Fibroblast of lung (primary cell): ENCODE measurements at places on chromosomes 13 and 19. TPM values are rescaled to one million over a fixed set of nuclear protein-coding genes. Genes with fewer than 3 reads are reported as not detected.

DNA sequence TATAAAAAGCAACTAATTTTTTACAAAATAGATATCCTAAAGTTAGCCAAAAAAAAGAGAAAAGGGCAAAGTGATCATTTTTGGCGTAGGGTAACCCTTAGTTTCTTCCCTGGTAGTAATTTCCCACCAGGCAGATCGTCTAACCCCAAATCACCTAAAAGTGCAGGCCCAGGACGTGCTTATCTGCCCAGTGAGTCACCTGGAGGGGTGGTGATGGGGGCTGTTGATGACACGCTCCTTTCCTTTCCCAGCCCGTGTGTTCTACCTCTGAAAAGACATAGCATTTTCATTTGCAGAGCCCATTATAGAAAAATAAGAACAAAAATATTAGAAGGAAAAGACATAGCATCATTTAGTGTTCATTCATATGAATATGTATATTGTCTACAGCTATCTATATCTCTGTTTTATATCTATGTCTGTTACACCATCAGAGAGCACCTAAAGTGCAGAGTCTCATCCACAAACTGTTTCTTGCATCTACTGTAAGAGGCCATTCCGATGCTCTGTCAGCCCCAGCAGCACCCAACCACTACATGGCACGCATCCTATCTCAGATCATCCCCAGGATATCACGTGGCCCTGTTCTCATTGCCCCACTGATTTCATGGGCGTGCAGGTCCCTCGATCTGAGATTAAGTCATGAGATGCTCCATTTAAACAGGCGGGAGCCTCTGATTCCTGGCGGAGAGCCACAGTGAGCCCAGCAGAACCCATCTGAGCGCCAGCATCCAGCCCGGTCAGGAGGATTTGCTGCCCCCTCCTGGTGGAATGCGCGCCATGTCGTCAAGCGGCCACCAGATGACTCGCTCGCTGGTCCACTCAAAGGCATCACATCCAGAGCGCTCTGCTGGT, 8.5 kb upstream of the LILRB3 start:
- H3K27ac ChIP-seq, result no peak overlapping the region
- H3K36me3 ChIP-seq, result no peaks in the 10 kb centered on the region
- DNase-seq, result peak; percentile 81
- no peaks in the 10 kb centered on the region for H3K4me1 ChIP-seq
- no peak overlapping the region for H3K4me3 ChIP-seq

DNA sequence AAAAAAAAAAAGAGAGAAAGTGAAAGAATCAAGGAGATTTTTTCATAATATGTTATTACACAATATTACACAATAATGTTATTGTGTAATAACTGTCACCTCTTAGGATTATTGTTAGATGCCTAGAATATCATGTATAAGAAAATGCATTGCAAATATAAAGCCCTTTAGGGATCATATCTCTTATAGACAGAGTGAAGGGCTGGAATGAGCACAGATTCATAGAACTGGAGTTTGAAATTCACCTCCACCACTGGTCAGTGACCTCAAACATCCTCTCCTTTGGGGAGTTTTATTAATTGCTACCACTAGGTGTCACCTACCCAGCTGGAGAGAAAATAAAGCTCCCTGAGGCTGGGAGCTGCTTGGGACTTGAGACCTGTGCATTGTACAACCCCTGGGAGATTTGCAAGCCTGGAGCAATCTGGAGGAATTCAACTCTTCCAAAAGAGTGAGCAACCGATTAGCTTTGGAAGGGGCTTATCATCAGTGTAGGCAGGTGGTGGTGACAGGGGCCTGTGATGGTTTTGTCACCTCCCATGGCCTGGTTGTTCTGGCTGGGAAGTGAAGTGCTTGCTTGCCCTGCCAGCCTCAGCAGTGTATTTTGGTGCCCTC, 30.3 kb upstream of the FRY start:
- no peak overlapping the region for H3K4me3 ChIP-seq
- no peaks in the 10 kb centered on the region for H3K27me3 ChIP-seq
- no peak overlapping the region for H3K27ac ChIP-seq
- H3K4me1 ChIP-seq, result no peaks in the 10 kb centered on the region
- DNase-seq, result peak; percentile 54

Gene ZNF540
- polyA plus RNA-seq, result 0.35 and 0.44 TPM in 2 replicates

- H3K27me3 ChIP-seq, result no peaks in the 10 kb centered on the region
- H3K36me3 ChIP-seq, result no peaks in the 10 kb centered on the region
- no peak for DNase-seq
- H3K27ac ChIP-seq, result no peak overlapping the region
- no peak overlapping the region for H3K4me3 ChIP-seq
Measured at GRCh38 chr13:19181021-19181620, 503 bp downstream of the TUBA3C start.

Gene ZNF568
- 6.0 and 9.0 TPM in 2 replicates for polyA plus RNA-seq

GRCh38 chr13:91408971-91409370, 10.6 kb downstream of the GPC5 start:
- H3K27ac ChIP-seq, result no peak overlapping the region
- no peak overlapping the region for H3K4me3 ChIP-seq
- DNase-seq, result no peak
- H3K4me1 ChIP-seq, result no peaks in the 10 kb centered on the region
- H3K27me3 ChIP-seq, result no peaks in the 10 kb centered on the region
- no peaks in the 10 kb centered on the region for H3K36me3 ChIP-seq

DNA sequence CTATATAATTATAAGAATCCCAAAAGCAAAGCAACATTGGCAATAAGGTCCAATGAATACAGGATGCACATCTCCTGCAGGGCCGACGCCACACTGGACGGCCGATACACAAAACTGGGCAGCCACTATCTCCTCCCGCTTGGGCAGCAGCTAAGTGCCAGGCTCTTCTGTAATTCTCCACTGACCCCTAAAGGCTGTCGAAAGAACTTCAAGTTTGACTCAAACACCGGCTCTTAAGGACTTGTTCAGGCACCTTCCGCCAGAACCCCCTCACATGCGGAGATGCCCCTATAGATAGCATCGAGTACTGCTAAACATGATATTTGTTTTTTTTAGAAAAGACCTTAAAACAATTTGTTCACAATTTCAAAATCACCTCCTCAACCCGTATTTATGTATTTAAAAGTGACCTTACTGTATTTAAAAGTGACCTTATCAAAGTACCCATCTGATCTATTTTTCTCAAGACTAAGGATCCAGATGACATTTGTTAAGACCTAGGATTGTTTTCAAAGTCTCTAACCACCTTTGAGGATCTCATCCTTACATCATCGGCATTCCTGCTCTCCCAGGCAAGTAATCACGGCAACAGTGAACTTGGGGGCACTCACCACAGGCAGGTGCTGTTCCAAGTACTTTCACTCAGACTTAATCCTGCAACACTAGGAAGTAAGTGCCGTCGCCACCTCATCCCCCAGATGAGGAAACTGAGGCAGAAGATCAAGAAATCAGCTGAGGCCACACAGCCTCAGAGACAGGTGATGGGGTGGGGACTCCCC, 77.8 kb downstream of the TUBGCP3 start:
- no peak overlapping the region for H3K27ac ChIP-seq
- H3K4me3 ChIP-seq, result no peak overlapping the region
- no peaks in the 10 kb centered on the region for H3K4me1 ChIP-seq

DNA sequence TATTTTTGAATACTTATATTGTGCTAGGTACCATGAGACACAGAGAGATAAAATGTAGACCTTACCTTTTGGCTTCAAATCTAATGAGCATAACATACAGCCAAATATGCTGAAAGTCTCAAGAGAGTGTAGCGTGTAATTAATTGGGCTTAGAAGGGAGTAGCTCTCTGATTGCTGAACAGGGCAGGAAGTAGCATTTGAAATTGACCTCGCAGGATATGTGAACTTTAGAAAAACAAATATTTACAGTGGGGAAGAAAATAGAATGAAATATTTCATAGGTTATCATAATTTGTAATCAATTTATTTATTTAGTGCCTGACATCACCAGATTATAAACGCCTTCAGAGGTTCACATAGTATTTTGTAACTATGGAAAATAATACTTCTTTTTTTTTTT, 327.1 kb downstream of the RFC3 start:
- no peak overlapping the region for H3K27ac ChIP-seq
- no peak for DNase-seq
- H3K27me3 ChIP-seq, result no peaks in the 10 kb centered on the region
- no peak overlapping the region for H3K4me3 ChIP-seq
- no peaks in the 10 kb centered on the region for H3K4me1 ChIP-seq
- no peaks in the 10 kb centered on the region for H3K36me3 ChIP-seq

GRCh38 chr13:30843548-30843947, 62.5 kb upstream of the MEDAG start:
- peaks cover 4% of the 10 kb centered on the region for H3K4me1 ChIP-seq
- DNase-seq, result no peak
- H3K27me3 ChIP-seq, result no peaks in the 10 kb centered on the region
- H3K27ac ChIP-seq, result no peak overlapping the region
- H3K36me3 ChIP-seq, result no peaks in the 10 kb centered on the region

DNA sequence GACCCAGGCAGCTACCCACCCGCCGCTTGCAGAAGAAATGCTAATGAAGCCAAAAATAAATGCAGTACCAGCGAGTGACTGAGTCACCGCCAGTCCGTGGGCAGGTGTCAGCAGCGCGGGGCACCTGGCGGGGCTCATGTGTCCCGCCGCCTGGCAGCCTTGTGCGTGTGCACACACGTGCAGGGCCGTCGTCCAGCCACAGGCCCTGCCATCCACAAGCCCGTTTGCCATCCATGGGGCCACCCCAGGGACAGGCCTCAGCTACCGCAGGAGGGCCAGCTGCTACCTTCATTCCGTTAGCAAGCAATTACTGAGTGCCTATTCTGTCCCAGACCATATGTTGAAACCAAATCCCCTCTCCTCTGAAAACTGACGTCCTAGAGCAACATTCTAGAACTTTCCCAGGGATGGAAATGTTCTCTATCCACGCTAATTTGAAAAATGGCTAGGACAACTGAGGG, 20.5 kb downstream of the NCAN start:
- no peak for DNase-seq
- no peak overlapping the region for H3K4me3 ChIP-seq
- H3K4me1 ChIP-seq, result no peaks in the 10 kb centered on the region
- H3K27ac ChIP-seq, result no peak overlapping the region

Gene CCL25
- not detected in 2 replicates for polyA plus RNA-seq

GRCh38 chr13:77423296-77423695, 96.4 kb upstream of the MYCBP2 start:
- H3K4me1 ChIP-seq, result no peaks in the 10 kb centered on the region
- H3K27ac ChIP-seq, result no peak overlapping the region
- H3K27me3 ChIP-seq, result no peaks in the 10 kb centered on the region
- H3K4me3 ChIP-seq, result no peak overlapping the region

Gene SHISA7
- polyA plus RNA-seq, result not detected in 2 replicates

DNA sequence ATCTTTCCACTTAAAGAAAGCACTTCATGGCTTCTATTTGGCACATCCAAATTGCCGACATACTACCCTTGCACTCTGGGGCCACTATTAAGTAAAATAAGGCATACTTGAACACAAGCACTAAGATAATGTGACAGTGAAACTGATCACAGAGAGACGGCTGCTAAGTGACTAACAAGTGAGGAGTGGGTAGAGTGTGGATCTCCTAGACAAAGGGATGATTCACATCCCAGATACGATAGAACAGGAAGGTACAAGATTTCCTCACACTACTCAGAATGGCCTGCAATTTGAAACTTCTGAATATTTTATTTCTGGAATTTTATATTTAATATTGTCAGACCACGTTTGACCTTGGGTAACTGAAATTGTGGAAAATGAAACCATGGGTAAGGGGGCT, 1721.8 kb upstream of the SPRY2 start:
- no peak overlapping the region for H3K4me3 ChIP-seq
- H3K4me1 ChIP-seq, result no peaks in the 10 kb centered on the region
- peak; percentile 10 for DNase-seq

Gene KCNK6
- 4.0 and 48.1 TPM in 2 replicates for polyA plus RNA-seq

Gene GNA15
- not detected in 2 replicates for polyA plus RNA-seq

DNA sequence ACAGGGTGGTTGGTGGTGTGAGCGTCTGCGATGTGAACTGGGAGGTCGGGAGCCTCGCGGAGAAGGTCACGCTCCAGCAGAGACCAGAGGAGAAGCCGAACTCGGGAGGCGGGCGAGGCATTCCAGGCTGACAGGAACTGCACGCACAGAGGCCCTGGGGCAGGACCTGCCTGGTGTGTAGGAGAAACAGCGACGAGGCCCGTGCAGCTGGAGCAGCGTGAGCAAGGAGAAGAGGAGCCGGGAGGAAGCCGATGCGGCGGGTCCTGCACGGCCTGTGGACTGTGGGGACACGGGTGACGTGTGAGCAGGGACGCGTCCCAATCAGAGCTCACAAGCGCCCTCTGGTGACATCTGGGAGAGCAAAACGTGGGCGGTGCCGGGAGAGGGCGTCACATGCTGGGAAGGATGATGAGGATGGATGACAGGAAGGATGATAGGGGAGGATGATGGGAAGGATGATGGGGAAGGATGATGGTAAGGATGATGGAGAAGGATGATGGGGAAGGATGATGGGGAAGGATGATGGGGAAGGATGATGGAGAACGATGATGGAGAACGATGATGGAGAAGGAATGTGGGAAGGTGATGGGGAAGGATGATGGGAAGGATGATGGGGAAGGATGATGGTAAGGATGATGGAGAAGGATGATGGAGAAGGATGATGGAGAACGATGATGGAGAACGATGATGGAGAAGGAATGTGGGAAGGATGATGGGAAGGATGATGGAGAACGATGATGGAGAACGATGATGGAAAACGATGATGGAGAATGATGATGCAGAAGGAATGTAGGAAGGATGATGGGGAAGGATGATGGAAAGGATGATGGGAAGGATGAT, 16.1 kb upstream of the MADCAM1 start:
- DNase-seq, result peak; percentile 42
- no peak overlapping the region for H3K27ac ChIP-seq
- H3K4me1 ChIP-seq, result no peaks in the 10 kb centered on the region

GRCh38 chr13:44747179-44747578, 171.0 kb upstream of the TSC22D1 start:
- no peaks in the 10 kb centered on the region for H3K27me3 ChIP-seq
- no peaks in the 10 kb centered on the region for H3K4me1 ChIP-seq
- DNase-seq, result no peak
- no peak overlapping the region for H3K4me3 ChIP-seq
- H3K36me3 ChIP-seq, result no peaks in the 10 kb centered on the region
- no peak overlapping the region for H3K27ac ChIP-seq

DNA sequence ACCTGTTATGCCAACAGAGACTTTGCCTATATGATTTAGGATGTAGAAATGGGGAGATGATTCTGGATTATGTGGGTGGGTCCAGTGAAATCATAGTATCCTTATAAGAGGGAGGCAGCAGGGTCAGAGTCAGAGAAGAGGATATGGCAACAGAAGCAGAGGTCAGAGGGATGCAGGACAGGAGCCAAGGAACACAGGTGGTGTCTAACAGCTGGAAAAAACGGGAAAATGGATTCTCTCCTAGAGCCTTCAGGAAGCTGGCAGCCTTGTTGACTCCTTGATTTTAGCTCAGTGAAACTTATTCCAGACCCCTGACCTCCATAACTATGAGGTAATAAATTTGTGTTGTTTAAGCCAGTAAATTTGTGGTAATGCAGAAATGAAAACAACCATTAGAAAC, 28.8 kb upstream of the OXGR1 start:
- H3K27me3 ChIP-seq, result no peaks in the 10 kb centered on the region
- no peak overlapping the region for H3K27ac ChIP-seq
- H3K4me1 ChIP-seq, result no peaks in the 10 kb centered on the region
- no peaks in the 10 kb centered on the region for H3K36me3 ChIP-seq

Gene ERICH4
- polyA plus RNA-seq, result not detected in 2 replicates

Gene CYP2S1
- polyA plus RNA-seq, result 0.93 and 7.5 TPM in 2 replicates
